ENCODE measurements at places on chromosomes 13 and 19.

GRCh38 chr13:112596235-112596634 lies 8.3 kb upstream of the TUBGCP3 start:
- DNase-seq = no peak

GRCh38 chr19:31113293-31113692 lies 235.9 kb downstream of the TSHZ3 start:
- DNase-seq = no peak

DNA sequence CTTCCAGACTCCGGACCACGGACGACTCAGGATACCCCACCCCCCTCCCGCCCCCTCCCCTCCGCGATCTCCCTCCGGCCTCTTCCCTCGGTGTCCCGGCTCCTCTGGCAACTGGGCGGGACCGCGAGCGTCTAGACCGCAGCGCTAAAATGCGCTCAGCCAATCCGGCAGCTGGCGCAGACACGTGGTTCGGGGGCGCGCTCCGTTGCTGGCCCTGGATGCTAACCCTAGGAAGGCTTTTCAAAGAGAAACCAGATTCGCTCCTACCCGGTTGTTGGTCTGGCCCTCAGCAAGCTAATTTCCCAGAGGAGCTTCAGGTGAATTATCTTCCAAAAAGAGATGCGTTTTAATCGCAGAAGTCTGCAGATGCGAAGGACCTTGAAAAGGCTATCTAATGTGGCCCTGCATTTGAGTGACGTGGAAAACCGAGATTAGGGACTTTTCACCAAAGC lies at the start of gene DZIP1:
Gene DZIP1, minus strand, starts transcription at position 106 of the 452 bp plus-strand sequence. CDS start 2,677 bp downstream, outside the sequence.
- no peak for DNase-seq

GRCh38 chr19:58083021-58083420 lies 15.0 kb downstream of the ZSCAN18 start:
- no peak for DNase-seq

DNA sequence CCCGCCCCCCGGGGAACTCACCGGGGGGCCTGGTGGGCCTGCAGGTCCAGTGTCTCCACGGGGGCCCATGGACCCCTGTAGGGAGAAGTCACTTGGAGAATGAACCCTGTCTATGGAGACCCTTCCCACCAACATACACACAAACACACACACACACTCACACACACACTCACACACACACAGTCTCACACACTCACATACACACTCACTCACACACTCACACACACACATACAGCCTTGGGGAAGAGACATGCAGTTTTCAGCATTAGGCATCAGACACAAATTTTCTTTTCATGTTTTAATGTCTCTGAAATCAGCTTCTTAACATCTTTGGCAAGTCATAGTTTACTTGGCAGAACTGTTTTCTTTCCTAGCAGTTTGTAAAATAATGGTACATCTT lies 31.0 kb upstream of the OLFM2 start:
- no peak for DNase-seq

DNA sequence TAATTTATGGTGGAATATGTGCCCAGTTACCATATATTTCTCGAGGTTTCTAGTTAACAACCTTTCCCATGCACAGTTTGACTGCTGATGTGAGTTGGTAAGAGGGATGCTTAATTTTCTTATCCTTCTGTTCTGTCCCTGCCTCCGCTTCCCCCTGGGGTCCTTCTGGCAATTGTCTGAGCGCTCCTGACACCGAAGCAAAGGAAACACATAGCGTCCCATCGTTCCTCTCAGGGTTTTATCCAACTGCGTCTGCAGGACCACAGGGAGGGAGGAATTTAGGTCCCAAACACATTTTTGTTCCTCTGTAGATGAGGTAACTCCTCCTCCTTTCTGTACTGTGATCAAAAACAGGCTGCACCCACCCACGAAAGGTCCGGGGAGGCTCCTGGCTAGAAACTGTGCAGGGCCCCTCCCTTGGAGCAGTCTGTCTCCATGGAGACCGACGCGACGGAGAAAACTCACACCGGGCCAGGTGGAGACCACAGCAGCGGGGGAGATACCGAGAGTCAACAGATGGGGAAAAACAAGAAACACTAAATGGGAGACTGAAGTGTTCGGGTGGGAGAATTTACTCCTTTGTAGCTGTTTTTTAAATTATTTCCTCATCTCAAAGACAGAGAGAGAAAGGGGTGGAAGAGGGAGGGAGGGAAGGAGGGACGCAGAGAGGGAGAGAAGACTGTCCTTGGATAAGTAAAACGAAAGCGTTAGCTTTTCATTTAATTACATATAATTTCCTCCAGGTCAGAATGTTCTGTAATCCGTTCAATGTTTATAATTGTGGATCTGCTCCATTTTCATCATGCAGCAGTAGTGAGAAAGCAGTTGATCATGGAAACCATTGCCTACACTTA lies 191.8 kb upstream of the NBEA start:
- no peak for DNase-seq

GRCh38 chr19:51156710-51157109 lies 14.6 kb downstream of the SIGLEC7 start:
- DNase-seq = no peak
